Retina (tissue), 1 donor: ENCODE measurements at places on chromosomes 3 and 15.

DNA sequence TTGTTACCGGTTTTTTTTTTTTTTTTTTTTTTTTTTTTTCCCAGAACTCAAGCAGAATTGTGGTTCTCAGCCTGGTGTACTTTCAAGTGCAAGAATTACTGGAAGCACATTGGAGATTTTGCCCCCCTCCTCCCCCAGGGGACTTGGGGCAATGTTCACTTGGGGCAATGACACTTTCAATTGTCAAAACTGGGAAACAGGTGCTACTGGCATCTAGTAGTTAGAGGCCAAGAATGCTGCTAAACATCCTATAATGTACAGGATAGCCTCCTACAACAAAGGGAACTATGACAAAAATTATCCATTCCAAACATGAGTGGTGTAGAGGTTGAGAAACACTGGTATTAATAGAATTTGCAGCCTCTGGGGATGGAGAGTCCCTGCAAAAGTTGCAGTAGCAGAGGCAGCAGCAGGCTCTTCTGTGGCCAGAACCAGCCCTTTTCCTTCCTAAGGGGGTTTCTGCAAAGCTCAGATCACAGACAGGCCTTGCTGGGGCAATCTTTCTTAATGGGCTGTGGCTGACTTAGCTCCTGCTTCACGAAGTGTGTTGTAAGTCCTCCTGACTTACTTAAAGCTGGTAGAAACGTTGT, 144.3 kb upstream of the MRPS22 start:
- no peak for DNase-seq

- DNase-seq: no peak
These were observed 114.1 kb downstream of the DCLK3 start for GRCh38 chr3:36650271-36650671.

DNA sequence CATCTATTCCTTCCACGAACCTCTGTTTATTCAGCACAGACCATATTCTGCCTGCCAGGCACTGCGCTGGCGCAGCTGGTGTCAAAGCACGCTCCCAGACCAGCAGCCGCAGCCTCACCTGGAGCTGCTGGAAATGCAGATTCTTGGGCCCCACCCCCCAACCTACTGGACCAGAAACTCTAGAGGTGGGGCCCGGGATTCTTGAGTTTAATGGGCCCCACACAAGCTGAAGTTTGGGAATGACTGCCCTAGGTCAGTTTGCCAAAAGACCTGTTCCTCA, 7.0 kb downstream of the CHST13 start:
- DNase-seq: no peak

DNA sequence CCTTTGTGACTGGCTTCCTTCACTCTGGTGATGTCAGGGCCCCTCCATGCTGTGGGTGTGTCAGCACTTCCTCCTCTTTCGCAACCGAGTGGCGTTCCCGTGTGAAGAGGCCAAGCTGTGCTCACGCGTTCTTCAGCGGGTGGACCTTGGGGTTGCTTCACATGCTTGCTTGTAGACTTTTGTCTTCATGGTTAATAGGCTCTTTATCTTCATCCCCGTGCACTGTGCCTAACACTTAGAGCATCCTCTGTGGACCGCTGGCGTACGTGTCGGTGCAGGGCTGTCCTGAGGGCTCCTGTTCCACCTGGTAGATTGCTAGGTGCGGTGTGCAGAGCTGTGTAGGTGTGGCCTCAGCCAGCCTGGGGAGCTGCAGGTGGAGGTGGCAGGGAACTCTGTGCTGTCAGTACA, 182.3 kb downstream of the OR4M2 start:
- no peak for DNase-seq

DNA sequence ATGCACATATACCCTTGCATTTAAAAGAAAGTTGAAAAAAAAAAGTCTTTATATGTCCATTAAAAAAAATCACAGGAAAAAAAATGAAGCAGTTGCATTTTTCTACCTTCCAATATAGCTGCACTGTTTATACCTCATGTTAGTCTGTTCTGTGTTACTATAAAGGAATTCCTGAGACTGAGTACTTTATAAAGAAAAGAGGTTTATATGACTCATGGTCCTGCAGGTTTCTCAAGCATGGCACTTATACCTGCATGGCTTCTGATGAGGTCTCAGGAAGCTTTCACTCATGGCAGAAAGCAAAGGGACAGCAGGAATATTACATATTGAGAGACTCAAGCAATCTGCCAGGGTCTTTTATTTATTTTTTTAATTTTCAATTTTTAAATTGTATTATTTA, 277.2 kb upstream of the BCHE start:
- no peak for DNase-seq

DNA sequence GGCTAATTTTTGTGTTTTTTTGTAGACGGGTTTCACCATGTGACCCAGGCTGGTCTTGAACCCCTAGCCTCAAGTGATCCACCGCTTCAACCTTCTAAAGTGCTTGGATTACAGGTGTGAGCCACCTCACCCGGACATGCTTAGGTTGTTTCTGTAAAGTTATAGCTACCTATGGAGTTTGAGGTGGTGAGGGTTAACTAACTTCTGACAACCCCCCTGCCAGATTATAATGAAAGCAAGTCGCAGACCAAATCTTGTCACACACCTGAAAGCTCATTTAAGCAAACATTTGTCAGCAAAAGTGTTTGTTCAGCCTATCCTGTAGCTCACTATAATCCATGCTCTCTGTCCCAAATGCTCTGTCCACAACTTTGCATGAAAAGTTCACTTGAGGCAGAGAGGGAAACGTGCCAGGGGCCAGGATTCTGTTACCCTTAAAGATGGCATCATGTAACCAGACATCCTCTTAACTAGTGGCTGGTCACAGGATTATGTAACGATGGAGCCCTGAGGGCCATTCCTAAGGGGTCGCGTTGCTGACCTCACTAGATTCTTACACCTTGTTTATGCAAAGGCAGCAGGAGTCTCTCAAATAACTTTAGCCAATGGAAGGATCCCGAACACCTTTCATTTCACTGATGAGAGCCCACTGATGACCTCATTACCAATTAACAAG, 24.1 kb upstream of the SENP5 start:
- DNase-seq: no peak

- no peak for DNase-seq
These were observed 62.7 kb upstream of the SLCO3A1 start for GRCh38 chr15:91790836-91791235.

- no peak for DNase-seq
These were observed 49.9 kb downstream of the MME start for GRCh38 chr3:155130001-155130400.

GRCh38 chr3:122012821-122013220, 9.2 kb downstream of the ILDR1 start:
- no peak for DNase-seq

GRCh38 chr3:24311881-24312280, 182.8 kb downstream of the THRB start:
- no peak for DNase-seq

- peak; percentile 62 for DNase-seq
These were observed 602 bp upstream of the BAHD1 start for GRCh38 chr15:40439960-40440742.

GRCh38 chr3:50978991-50979667, 304.4 kb downstream of the DOCK3 start:
- no peak for DNase-seq

- peak; percentile 97 for DNase-seq
These were observed at the start of the genes EAF2 and IQCB1 for GRCh38 chr3:121834671-121835464. TSS of gene EAF2 (plus strand) at chr3:121835209. CDS start at chr3:121835286, 77 bp downstream. TSS of gene IQCB1 (minus strand) at chr3:121835060. CDS start at chr3:121828960, 6,100 bp downstream.

GRCh38 chr3:188227442-188227841, 73.5 kb downstream of the LPP start:
- no peak for DNase-seq

GRCh38 chr3:171115667-171116066, 89.1 kb upstream of the SLC2A2 start:
- peak; percentile 6 for DNase-seq

GRCh38 chr15:55279746-55280351, 9.8 kb downstream of the RAB27A start:
- no peak for DNase-seq

- no peak for DNase-seq
These were observed 27.6 kb upstream of the FAM3D start for GRCh38 chr3:58693940-58694850.

DNA sequence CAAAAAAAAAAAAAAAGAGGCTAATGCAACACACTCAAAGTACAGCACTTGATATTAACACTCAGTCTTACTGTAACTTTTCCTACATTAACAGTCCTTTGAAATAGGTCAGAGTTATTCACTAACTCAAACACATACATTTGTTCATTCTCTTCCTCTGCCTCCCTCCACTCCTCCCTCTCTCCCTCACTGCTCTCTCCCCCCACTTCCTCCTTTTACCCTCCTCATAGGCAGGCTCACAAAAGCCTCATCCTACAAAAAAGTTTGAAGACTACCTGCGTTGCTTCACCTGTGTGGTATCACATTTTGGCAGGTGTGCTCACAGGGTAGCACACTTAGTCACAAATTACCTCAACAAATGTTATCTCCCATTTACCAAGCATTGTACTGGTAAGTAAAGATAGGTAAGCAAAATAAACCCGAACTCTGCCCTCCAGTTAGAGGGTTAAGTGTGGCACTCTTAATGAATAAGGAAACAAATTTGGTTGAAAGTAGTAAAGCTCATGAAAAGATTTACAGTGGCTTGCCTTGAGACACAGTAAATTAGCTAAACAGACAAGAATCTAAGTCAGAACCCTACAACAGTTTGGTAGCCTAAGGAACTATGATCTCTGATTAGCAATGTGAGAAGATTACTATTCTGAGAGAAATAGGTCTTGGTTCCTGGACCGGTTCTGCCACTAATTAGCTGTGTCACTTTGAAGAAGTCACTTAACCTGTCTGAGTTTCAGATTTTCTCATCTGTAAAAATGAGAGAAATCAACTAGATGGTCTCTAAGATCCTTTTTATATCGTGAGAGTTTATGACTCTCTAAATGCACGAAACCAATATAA, 151.0 kb upstream of the MLF1 start:
- no peak for DNase-seq

- no peak for DNase-seq
These were observed 3.5 kb upstream of the PPIB start for GRCh38 chr15:64166102-64166890.

GRCh38 chr3:176428552-176428951, 768.7 kb downstream of the TBL1XR1 start:
- DNase-seq: no peak

GRCh38 chr15:53559364-53560277, 199.8 kb downstream of the WDR72 start:
- DNase-seq: no peak

GRCh38 chr3:197027151-197027895, 2.3 kb downstream of the MELTF start:
- DNase-seq: no peak

DNA sequence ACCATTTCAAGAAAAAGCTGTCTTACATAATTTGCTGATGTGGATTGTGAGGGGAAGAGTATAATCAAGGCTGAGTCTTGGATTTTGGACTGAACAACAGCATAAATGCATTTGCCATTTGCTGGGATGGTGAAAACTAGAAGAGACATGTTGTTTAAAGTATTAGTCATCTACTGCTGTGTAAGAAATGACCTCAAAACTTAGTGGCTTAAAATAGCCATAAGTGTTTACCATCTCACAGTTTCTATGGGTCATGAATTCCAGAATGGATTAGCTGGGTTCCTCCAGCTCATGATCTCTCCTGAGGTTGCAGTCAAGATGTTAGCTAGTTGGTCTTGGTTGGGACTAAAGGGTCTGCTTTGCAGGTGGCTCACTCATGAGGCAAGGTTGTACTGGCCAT, 66.2 kb downstream of the SCN11A start:
- no peak for DNase-seq

DNA sequence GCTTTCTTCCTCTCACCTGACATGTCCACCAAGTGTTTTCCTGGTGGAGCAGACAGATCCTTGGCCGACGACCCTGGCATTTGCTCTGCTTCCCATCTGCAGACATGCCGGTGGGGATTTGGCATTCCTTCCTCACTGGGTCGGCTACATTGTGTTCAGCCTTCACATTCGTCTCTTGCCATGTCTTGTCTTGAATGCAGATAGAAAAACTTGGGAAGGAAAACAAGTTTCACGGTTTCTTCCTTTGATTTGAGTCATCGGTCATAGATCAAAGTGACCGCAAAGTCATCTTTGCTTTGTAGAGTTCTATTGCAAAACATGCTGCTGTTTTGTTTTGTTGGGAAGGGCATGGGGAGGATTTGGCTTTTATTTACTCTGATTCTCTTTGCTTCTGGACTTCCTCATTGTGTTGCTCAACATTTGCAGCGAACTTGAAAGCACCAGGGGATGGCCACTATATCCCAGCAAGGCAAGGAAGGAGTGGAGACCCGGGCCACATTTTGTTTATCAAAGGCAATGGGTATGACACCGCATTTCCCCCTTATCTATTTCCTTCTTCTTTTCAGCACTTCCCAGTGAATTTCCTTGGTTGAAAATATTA, 321.3 kb downstream of the CACNA2D3 start:
- DNase-seq: no peak

DNA sequence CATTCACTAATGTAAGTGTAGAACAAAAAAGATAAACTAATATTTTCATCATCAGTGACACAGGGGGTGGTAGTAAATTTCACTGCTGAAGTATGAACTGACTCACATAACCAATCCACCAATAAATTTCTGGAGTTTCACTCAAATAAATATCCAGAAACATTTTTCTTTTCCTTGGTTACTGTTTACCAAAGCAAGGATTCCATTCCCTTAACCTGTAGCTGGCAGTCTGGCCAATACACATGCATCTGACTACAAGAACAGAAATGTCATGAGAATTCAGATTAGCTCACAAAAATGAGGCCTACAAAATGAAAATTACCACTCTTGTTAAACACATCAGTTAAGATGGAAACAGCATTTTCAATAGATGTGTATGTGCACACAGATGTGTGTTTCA, 80.3 kb downstream of the STAG1 start:
- no peak for DNase-seq

- no peak for DNase-seq
These were observed 10.8 kb downstream of the TIPARP start for GRCh38 chr3:156685198-156685597.

GRCh38 chr15:77180270-77180669, 109.4 kb upstream of the TSPAN3 start:
- DNase-seq: no peak

DNA sequence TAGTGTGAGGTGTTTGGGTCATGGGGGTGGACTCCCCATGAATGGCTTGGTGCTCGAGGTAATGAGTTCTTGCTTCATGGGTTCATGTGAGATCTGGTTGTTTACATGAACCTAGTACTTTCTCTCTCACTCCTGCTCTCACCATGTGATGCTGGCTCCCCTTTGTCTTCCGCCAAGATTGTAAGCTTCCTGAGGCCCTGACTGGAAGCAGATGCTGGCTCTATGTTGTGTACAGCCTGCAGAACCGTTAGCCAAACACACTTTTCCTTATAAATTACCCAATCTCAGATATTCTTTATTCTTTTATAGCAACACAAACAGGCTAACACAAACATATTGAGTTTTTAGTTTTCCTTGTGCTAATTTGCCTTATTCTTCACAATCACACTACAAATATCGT, 3.2 kb upstream of the CSPG5 start:
- no peak for DNase-seq
